A549 treated with Hydrocortisone at 1 μM for 4 hours (cell line): ENCODE measurements at places on chromosomes 1 and 21. TPM values are rescaled to one million over a fixed set of nuclear protein-coding genes. Genes with fewer than 3 reads are reported as not detected.

Gene SLC6A9
- 12.6 to 15.0 TPM (median 13.9 TPM) in 5 replicates for total RNA-seq

Gene GPR89B
- total RNA-seq = 3.2 to 4.7 TPM (median 3.9 TPM) in 5 replicates

Gene C1orf53
- 4.1 to 8.6 TPM (median 7.0 TPM) in 5 replicates for total RNA-seq

Gene JAM2
- total RNA-seq = not detected in 5 replicates

Gene PLEKHA6
- 26.4 to 36.3 TPM (median 33.2 TPM) in 5 replicates for total RNA-seq

Gene LCE2A
- total RNA-seq = not detected in 5 replicates

Gene CYP4A22
- not detected in 5 replicates for total RNA-seq

Gene DAB1
- total RNA-seq = not detected in 5 replicates

Gene DISC1
- 0.11 to 0.28 TPM (median 0.23 TPM) in 5 replicates for total RNA-seq

Gene KRTAP19-1
- total RNA-seq = not detected in 5 replicates

Gene FCN3
- total RNA-seq = not detected in 5 replicates

Gene IGSF9
- total RNA-seq = 0.11 to 0.25 TPM (median 0.14 TPM) in 5 replicates

Gene CASZ1
- total RNA-seq = 1.4 to 2.1 TPM (median 1.7 TPM) in 5 replicates

Gene OLIG2
- total RNA-seq = not detected in 5 replicates

Gene PLA2G5
- total RNA-seq = not detected in 5 replicates

Gene SRSF11
- 54.2 to 85.2 TPM (median 68.4 TPM) in 5 replicates for total RNA-seq

Gene SHE
- 0.10 to 0.20 TPM (median 0.12 TPM) in 5 replicates for total RNA-seq

Gene AJAP1
- total RNA-seq = not detected in 5 replicates

Gene ZNF593OS
- 0.25 to 0.49 TPM (median 0.26 TPM) in 4 of 5 replicates, not detected in the other for total RNA-seq

Gene WDR64
- 0.08 TPM in 1 of 5 replicates, not detected in the others for total RNA-seq

Gene ARPC5
- total RNA-seq = 146 to 219 TPM (median 172 TPM) in 5 replicates

Gene COL8A2
- 0.09 to 0.14 TPM (median 0.12 TPM) in 5 replicates for total RNA-seq

Gene OR2L3
- not detected in 5 replicates for total RNA-seq

Gene PMVK
- total RNA-seq = 42.1 to 48.4 TPM (median 43.6 TPM) in 5 replicates

Gene ZNF669
- 3.1 to 4.8 TPM (median 3.5 TPM) in 5 replicates for total RNA-seq

Gene SESN2
- total RNA-seq = 6.5 to 10.4 TPM (median 8.2 TPM) in 5 replicates

Gene CD5L
- total RNA-seq = not detected in 5 replicates

Gene CAMK1G
- 0.25 to 0.38 TPM (median 0.28 TPM) in 5 replicates for total RNA-seq

Gene GBP6
- total RNA-seq = not detected in 5 replicates

Gene ANGPTL1
- total RNA-seq = not detected in 5 replicates

Gene CELA2B
- 0.14 TPM in 1 of 5 replicates, not detected in the others for total RNA-seq

Gene OSBPL9
- total RNA-seq = 32.5 to 50.0 TPM (median 41.1 TPM) in 5 replicates

Gene CA14
- not detected in 5 replicates for total RNA-seq

Gene PPCS
- total RNA-seq = 37.0 to 40.2 TPM (median 37.3 TPM) in 5 replicates

Gene GRIK1
- total RNA-seq = not detected in 5 replicates

Gene SH2D1B
- total RNA-seq = 0.06 to 0.15 TPM (median 0.12 TPM) in 5 replicates

Gene C1orf52
- 17.3 to 20.6 TPM (median 20.0 TPM) in 5 replicates for total RNA-seq

Gene MATN1
- total RNA-seq = 0.03 to 0.12 TPM (median 0.10 TPM) in 3 of 5 replicates, not detected in the others

Gene HSPA13
- total RNA-seq = 10.8 to 19.8 TPM (median 14.3 TPM) in 5 replicates

Gene LRRC53
- total RNA-seq = not detected in 5 replicates

Gene DCST2
- total RNA-seq = 0.37 to 0.77 TPM (median 0.52 TPM) in 5 replicates

Gene MYOG
- not detected in 5 replicates for total RNA-seq

Gene IL19
- not detected in 5 replicates for total RNA-seq

Gene CFHR4
- not detected in 5 replicates for total RNA-seq

Gene ST6GALNAC3
- 0.43 to 0.90 TPM (median 0.48 TPM) in 5 replicates for total RNA-seq

Gene ASTN1
- not detected in 5 replicates for total RNA-seq
